NCI-H774 (cell line): ENCODE measurements at places on chromosomes 12 and 14.
A peak's percentile ranks its signal among the peaks of the same experiment; 100 is the strongest.

GRCh38 chr12:8823565-8824300, 1.3 kb downstream of the A2ML1 start:
- DNase-seq: no peak

DNA sequence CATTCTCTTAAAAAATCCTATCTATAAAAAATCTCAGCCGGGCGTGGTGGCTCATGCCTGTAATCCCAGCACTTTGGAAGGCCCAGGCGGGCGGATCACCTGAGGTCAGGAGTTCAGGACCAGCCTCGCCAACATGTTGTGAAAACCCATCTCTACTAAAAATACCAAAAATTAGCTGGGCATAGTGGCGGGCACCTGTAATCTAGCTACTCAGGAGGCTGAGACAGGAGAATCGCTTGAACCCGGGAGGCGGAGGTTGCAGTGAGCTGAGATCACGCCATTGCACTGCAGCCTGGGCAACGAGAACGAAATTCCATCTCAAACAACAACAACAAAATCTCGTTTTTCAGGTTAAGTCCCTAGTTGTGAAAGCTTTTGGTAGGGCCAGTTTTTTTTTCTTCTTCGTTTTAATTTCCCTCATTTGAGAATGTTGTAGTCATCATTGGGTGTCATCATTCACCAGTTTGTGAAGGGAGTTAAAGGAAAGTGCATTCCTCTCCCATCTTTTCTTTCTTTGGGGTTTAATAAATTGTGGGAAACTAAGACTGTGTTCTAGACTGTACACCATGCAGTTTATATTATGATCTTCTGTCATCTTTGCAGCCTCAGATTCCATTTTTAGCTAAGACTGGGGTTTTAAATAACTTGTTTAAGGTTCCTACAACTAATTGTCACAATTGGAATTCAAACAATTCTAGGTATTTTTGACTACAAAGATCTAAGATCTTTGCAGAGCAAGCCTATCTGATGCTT, 23.9 kb downstream of the MDM2 start:
- no peak for DNase-seq

- peak; percentile 58 for DNase-seq
Observed at GRCh38 chr12:38138225-38139221, 178.1 kb upstream of the ALG10B start.

GRCh38 chr12:16670456-16671050, 64.6 kb upstream of the LMO3 start:
- DNase-seq: no peak

DNA sequence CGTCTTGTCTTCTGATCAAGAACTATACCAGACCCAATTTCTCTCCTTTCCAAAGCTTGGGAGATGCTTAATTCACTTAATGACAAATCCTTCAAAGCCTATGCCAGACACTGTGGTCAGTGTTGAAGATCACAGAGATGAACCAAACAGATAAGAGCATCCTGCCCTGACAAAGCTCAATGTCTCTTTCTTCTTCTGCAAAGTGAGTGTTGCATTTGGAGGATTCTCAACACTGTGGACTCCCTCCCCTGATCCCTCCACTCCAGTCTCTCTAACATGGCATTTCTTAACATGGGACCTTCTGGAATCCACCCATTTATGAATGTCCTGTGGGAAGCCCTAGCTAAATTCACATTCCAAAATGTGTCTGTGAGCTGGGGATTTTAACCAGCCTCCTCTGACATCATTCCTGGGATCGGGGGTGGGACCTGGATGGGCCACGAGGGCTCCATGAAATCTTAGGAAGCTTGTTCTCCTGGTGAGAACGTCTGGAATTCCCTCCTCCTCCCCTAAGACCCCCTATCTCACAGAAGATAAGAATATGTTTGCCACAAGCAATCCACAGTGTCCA, 20.3 kb downstream of the SYNE3 start:
- DNase-seq: no peak

DNA sequence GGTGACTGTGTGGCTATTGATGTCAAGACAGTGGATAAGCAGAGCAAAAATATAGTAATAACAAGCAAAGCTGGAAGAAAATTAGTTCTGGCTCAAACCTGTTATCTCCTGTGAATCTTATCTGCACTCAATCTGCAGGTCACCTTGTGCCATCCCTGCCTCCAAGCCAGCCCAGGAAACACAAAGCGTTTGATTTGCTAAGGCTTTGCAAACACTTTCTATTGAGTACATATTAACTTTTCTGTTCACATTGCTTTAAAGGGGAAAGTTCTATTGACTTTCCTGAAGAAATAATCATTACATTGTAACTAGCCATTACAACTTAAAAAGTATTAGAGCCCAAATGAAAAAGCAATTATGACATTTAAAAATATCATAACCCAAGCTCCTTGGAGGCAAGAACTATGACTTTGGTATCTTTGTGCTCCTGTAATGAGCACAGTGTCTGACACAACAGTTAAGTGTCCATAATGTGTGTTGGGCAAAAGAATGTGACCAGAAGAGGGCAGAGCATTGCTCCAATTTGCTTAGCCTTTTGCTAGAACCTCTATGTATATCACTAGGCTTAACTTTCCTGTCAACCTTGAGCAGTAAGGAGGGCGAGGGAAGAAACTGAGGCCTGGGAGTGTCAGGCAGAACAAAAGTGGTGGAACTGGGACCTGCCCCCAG, 24.7 kb downstream of the SERPINA3 start:
- DNase-seq: no peak

DNA sequence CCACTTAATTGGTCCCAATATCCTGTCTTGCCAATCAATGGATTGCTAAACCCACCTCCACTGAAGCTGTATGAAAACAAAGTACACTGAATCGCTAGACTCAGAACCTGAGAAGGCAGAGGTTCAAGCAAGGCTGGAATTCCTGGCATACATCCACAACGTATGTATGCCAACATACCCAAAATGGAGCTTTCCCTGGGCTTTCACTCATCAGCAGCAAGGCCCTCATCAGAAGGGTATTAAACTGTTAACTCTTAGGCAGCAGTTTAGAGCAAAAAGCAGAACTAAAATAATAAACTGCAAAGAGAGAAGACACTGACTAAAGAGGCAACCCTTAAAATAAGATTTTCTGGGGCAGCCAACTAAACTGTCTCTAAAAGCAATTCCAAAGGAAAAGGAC, 13.6 kb downstream of the MED13L start:
- no peak for DNase-seq

GRCh38 chr14:89033756-89034155, 209.3 kb downstream of the TTC8 start:
- DNase-seq: peak; percentile 39

- no peak for DNase-seq
Observed at GRCh38 chr12:91377436-91377835, 194.8 kb upstream of the DCN start.

DNA sequence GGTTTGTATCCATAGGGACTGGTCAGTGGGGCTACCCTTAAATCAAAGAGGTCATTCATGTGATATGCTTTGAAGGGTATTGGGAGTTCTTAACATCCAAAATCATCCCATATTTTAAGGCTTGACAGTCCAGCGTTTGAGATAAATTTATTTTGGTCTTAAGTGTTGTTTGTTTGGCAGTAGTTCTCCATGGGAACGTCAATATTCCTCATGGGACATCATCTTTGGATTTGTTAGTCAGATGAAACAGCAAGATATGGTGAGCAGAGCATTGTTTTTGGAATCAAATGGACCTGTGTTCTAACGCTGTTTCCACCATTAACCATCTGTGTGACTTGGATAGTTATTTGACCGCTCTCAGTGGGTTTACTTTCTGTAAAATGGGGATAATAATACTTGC, 45.9 kb upstream of the GSG1 start:
- no peak for DNase-seq

- no peak for DNase-seq
Observed at GRCh38 chr14:90599748-90600507, 203.1 kb downstream of the CALM1 start.

DNA sequence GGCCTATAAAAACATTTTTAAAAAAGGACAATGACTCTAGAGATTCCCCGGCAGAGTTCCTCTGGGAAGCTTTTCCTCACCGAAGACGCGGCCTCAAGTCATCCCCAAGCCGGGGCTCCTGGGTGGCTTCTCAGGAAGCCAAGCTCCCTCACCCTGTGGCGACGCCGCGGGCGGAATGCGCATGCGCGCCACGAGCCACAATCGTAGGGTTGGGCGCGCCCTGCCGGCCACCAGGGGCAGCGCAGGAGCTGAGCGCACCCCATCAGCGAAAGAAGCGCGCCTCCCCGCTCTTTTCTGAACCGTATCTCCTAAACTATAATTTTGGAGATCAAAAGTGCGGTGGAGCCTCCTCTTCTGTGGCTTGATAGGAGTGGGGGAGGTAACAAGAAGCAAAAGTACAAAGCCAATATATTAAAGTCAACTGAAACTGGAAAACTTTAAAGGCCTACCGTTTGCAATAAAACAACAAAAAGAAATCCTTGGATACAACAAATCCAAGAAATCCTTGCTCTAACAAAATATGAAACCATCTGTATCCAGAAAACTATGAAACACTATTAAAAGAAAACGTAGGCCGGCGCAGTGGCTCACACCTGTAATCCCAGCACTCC, 17.4 kb upstream of the CHFR start:
- no peak for DNase-seq

- no peak for DNase-seq
Observed at GRCh38 chr14:71675126-71675899, 256.9 kb upstream of the RGS6 start.

GRCh38 chr14:38297681-38298080, 41.8 kb upstream of the CLEC14A start:
- DNase-seq: no peak
